Amygdala (tissue), 56 donors: ENCODE measurements at places on chromosomes 12 and 14.

- DNase-seq = no peak
Observed at GRCh38 chr12:75710361-75711069, 199.1 kb upstream of the KRR1 start.

DNA sequence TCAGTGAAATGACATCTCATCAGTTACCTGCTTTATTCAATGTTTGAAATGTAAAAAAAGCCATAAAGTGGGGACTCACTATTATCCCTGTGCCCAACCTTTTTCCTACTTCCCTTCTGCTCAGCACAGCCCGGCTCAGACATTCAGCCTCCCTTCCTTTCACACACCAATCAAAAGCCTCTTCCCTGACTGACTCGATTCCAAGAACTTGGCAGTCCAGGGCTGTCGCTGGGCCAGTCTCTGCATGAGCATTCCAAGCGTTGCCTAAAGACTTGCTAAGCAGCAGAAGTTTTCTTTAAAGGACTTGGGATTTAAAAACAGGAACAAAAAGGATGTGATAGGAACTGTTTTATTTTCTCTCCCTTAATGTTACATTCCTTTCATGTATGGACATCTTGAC, 22.7 kb downstream of the ITPR2 start:
- peak; percentile 82 for DNase-seq

- DNase-seq = no peak
Observed at GRCh38 chr14:99183716-99184115, 88.3 kb downstream of the BCL11B start.

- no peak for DNase-seq
Observed at GRCh38 chr12:52929538-52929937, 19.4 kb upstream of the KRT18 start.

DNA sequence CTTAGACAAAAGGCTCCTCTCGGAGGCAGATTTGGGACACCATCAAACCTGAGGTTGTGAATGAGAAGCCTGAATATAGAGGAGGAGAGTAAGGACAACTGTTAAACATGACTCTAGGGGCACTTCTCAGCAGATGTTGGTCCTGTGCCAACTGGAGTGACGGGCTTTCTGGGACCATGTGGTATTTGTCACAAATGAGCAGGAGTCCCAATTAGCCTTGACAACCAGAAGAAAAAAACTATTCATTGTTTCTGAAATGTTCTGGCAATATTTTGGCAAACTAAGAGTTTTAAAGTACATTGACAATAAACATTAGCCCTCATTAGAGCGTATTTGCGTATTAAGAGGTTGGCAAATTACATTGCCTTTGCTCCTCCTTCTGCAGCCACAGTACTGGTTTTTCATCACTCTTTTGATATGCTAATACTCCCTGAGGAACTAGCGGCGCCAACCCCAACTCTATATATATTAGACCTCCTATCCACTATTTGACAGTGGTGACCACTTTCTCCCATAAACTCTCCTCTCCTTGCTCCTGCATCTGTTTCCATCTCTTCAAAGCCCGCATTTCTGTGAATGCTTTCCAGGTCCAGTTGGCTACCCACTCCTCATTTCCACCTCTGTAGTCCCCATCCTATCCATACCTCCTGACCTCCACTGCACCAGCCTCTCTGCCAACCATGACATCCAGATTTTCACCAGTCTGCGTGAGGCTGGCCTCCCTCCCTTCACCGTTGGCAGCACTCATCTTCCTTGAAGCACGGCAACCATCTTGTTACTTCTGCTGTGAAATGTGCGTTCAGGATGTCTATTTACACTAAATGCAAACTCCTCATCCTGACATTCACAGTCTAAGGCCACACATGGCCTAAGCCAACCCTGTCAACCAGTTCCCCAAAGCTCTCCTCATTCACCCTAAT, 100.7 kb downstream of the ZFC3H1 start:
- DNase-seq = no peak

GRCh38 chr12:94074980-94075629, 73.3 kb upstream of the PLXNC1 start:
- no peak for DNase-seq

- DNase-seq = peak; percentile 8
Observed at GRCh38 chr14:97851428-97851995, 1054.3 kb downstream of the VRK1 start.
